HS-27A (cell line): ENCODE measurements at places on chromosomes 1 and 21.

- no peak for DNase-seq
Measured at GRCh38 chr1:241716915-241717656, 65.0 kb downstream of the WDR64 start.

DNA sequence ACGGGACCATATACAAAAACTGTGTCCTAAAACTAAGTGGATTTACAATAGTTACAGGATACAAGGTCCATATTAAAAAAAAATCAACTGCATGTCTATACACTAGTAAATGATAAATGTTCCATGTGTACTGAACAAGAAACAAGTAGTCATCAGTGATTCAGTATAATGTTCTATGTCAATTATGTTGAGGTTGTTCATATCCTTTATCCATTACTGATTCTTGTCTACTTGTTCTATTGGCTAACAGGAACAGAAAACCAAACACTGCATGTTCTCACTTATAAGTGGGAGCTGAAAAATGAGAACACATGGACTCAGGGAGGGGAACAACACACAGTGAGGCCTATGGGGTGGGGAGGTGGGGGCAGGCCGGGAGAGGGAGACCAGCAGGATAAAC is 90.5 kb downstream of the CDC42BPA start:
- no peak for DNase-seq

- DNase-seq, result no peak
Measured at GRCh38 chr1:154812877-154813276, 57.2 kb downstream of the KCNN3 start.

GRCh38 chr1:232962761-232963745 is 12.6 kb downstream of the NTPCR start:
- no peak for DNase-seq

DNA sequence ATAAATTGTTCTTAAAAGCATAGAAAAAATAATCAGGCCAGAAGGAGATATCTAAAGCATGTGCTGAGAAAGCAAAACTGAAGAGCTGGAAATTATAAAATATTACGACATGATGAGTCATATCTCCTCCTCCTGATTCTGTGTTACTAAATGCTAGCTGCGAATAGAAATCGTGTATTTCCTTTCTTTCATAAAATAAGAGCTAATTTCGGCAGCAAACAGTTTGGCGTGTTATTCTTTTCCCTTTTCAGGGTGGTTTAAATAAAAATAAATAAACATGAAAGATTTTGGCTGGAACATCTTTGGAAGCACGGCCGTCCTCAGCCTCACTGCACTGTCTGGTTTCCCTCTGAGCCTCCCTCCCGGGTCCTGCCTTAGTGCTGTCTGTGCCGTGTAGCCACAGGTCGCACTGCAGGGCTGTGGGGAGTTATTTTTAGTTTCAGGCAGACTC is 56.0 kb downstream of the ADARB1 start:
- peak; percentile 57 for DNase-seq

GRCh38 chr21:45805321-45805720 is 161.8 kb downstream of the PCBP3 start:
- DNase-seq, result no peak

DNA sequence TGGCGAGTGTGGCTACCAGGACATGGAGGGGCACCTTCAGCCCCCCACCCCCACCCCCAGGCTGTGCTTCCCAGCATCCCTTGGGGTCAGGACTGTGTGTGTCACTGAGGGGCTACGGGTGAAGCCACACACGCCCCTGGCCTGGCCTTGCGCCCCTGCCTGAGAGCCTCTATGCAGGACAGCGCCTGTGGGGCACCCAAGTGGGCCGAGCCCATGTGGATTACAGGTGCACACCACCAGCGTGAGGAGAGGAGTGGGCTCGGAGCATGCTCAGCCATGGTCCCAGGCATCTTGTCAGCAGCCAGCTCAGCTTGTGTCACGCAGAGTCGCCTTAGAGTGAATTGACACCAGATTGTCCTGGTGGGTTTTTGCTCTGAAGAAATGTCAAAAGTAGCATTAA is 27.9 kb downstream of the FAAP20 start:
- no peak for DNase-seq

GRCh38 chr1:43979528-43980254 is 681 bp downstream of the B4GALT2 start:
- DNase-seq, result no peak

- peak; percentile 22 for DNase-seq
Measured at GRCh38 chr1:176880955-176881595, 283.4 kb downstream of the ASTN1 start.

- DNase-seq, result no peak
Measured at GRCh38 chr1:16018308-16018707, 465 bp upstream of the HSPB7 start.

- DNase-seq, result peak; percentile 64
Measured at GRCh38 chr1:58815686-58816071, 31.8 kb upstream of the JUN start.

DNA sequence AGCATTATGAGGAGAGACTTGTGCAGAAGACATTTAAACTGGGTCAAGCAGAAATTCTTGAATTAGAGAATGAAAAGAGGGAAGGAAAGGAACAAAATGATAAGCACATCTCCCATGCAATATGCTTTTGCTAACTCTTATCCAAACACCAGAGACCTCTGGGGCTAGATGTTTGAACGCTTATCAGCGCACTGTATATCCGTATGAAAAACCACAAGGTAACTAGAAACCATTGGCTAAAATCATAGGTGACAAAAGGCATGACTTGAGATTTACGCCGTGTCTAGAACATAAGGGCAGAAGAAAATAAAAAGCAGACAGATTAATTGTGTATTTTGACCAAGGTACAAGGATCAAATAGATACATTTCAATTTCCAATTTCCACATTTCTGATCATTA is 38.0 kb upstream of the TIAM1 start:
- DNase-seq, result no peak

DNA sequence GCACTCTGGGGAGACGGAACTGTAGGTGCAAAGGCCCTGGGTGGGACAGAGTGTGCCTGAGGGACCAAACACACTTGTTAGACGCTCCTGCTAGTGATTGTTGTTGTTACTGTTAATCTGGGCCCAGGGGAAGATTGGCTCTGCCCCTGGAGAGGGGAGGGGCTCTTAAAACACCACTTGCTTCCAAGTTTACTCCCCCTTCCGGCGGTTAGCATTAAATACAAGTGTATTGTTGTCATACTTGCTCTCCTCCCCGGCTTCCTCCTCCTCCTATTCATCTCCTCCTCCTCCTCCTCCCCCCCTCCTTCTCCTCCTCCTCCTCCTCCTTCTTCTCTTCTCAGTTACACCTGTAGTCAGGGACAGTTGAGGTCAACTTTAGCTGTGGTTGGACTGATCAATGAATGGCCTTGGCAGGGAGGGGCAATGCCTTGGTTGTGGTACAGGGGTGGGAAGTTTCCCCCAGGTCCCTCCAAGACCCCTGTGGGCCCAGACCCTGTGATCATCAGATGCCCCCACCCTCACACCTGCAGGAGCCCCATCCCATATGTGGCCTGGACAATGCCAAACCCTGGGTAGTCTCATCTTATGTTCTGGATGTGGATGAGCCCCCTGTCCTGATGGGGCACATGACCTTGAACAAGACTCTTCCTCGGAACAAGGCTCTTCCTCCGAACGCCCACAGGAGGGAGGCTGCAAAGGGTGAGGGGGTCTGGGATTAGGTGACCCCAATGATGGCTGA is 217.3 kb downstream of the PTPRU start:
- DNase-seq, result peak; percentile 2

DNA sequence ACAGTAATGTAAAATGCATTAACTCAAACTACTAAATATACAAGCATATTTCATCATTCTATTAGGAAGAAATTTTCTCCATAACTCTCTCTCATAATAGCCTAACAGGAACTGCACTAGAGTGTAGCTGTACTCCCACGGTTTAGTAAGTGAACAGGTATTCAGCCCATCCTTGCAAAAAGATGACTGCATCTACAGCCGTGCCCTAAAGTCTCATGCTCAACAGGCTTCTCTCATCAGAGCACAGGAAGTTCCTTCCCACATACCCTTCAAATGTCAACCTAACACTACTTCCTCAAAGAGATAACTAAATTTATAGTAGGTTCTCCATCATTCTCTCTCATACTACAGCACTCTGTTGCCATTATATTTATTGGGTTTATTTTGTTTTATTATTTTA is 251.6 kb downstream of the AKT3 start:
- DNase-seq, result no peak

DNA sequence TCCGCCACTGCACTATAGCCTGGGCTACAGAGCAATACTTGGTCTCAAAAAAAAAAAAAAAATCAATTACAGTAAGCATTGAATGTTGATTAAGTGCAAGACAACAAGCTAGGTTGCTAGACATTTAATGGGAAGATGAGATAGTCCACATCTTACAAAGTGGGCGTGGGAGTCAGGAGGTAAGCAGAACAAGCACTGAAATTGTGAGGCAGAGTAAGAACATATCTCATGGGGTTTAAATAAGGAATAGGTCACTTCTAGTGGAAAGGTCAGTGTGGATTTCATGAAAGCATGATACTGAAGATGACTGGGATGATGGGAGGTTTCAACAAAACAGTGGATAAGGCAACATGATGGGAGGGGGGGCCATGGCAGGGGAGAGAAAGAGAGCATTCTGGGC is 1.9 kb upstream of the OLFML2B start:
- DNase-seq, result no peak

- DNase-seq, result no peak
Measured at GRCh38 chr1:156513185-156513584, 12.6 kb upstream of the MEF2D start.

DNA sequence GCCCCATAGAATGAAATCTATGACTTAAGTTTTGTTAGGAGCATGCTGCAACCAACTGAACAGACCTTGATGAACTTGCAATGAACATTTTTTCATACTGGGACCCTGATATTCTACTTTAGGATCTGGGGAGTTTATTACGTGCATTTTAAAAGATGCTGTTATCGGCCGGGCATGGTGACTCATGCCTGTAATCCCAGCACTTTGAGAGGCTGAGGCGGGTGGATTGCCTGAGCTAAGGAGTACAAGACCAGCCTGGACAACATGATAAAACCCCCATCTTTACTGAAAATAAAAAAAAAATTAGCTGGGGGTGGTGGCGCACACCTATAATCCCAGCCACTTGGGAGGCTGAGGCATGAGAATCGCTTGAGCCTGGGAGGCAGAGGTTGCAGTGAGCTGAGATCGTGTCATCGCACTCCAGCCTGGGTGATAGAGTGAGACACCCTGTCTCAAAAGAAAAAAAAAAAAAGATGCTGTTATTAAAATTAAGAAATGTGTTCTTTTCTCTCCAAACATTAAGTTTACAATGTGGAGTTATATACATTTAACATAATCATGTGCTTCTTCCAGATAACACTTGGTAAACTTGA is 7.1 kb downstream of the MPZL1 start:
- no peak for DNase-seq

- DNase-seq, result no peak
Measured at GRCh38 chr21:24076179-24076578, 1531.1 kb downstream of the MRPL39 start.

DNA sequence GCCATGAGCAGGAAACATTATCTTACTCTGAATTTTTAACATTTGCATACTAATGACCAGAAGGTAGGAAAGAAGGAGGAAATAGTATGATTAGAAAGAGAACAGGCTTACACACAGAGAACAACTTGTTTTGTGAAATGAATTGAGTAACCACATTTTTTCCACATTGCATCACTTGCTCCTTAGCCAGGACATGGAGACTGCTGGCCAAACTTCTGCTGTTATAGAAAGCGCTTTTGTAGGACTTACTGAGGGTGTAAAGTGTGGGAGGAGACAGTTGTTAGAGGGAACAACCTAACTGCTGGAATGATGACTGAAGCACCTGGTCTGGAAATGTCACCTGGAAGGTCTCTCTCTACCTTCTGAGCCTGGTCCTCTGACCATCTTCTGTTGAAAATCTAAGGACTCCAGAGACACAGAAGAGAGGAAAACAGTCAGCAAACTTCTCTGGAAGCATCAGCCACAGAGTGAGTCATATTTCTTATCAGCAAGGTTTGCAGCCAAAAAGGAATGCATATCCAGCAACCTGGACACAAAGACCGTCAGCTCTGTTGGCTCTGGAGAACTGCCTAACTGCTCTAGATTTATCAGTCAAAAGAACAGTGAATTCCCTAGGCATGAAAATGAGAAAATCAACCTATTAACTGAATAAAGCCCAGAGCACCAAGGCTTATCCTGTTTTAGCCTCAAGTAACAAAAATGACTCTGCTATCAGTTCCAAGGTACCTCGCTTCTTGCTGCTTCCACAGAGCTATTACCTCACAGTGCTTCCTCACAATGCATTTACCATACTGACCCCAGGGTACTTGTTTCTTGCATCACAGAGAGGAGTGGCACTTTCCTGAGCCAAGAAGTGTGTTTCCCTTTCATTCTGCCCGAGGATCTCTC is 88.0 kb upstream of the SLFNL1 start:
- peak; percentile 84 for DNase-seq

- DNase-seq, result no peak
Measured at GRCh38 chr1:52670604-52671003, 27.5 kb downstream of the COA7 start.

- no peak for DNase-seq
Measured at GRCh38 chr1:25727088-25727487, 72.9 kb upstream of the SELENON start.

DNA sequence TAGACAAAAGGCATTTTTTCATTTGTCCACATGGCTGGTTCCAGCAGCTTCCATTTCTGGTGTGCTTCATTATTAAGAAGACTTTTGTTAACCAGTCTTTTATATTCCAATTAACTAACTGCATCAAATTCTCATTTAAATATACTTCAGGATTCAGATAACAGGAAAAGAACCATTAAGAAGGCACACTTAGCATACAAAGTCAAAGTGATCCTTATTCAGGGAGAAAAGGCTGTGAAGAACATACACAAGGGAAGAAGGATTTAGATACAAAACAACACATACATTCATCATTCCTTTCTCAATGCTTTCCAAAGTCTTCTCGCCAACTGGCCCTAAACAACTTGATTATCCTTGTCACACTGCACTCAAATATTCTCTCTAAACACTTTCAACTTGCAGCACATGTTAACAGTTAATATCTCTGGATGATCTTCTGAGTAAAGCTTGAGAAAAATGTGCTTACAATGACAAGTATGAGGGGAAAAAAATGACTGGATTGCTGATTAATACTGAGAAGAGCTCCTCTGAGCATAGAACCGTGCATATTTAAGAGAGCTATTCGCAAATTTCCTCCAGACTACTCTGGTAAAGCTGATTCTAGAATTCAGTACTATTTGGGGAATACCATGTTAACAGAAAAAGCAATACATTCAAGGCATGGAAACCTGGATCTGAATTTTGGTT is 225.2 kb upstream of the TNR start:
- peak; percentile 7 for DNase-seq

DNA sequence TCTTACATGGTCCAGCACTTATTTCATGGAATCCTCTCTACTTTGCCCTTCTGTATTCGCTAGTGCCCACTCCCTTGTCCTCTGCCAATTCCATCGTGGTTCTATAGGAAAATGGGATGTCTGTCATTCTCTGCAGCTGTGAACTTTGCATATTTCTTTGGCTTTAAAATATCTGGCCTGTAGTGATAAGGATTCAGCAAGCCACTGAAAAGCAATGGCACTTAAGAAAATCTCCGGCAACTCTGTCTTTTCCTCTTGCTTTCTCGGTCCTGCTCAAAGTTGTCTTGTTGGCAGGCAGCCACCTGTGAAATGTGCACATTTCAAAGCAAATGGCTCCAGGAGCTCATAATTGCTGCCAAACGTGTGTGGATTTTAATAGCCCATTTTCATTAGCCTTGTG is 91.8 kb downstream of the CHD1L start:
- no peak for DNase-seq

GRCh38 chr21:46399686-46400085 is 59.0 kb upstream of the DIP2A start:
- DNase-seq, result no peak
